Stimulated activated CD4-positive, alpha-beta T cell treated with anti-CD3 and anti-CD28 coated beads, Interleukin-2, amount 100 ng/mL, for 48 hours (primary cell): ENCODE measurements at places on chromosomes 5 and 9.

GRCh38 chr5:82424211-82424610 is 146.1 kb upstream of the RPS23 start:
- DNase-seq: no peak

GRCh38 chr5:34620185-34620584 is 35.9 kb upstream of the RAI14 start:
- no peak for DNase-seq

- no peak for DNase-seq
Measured at GRCh38 chr9:7780261-7780988, 19.2 kb downstream of the DMAC1 start.

- DNase-seq: no peak
Measured at GRCh38 chr5:126624534-126624933, 23.8 kb downstream of the PHAX start.

DNA sequence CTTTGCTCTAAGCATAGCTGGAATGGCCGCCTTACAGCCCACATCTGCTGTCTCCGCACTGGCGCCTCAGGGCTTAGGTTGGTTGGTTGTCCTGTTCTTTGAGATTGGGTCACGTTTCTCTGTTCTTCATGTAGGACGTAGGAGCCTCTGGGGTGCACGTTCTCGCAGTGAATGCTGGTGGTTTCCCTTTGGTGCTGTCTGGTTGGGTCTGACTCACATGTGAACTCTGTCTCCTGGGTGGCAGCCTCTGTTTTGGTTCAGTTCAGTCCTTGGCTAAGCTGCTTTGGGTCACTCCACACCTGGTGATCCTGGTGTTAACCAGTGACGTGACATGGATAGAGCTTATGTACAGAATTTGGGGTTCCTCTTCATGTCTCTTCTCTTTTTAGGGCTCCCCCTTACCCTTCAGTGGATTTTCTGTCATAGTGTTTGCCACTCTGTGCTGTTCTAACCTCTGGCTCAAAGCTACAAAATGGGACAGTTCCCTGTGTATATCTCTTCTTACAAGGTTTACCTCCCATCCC is 12.6 kb upstream of the LPCAT1 start:
- DNase-seq: peak; percentile 58

DNA sequence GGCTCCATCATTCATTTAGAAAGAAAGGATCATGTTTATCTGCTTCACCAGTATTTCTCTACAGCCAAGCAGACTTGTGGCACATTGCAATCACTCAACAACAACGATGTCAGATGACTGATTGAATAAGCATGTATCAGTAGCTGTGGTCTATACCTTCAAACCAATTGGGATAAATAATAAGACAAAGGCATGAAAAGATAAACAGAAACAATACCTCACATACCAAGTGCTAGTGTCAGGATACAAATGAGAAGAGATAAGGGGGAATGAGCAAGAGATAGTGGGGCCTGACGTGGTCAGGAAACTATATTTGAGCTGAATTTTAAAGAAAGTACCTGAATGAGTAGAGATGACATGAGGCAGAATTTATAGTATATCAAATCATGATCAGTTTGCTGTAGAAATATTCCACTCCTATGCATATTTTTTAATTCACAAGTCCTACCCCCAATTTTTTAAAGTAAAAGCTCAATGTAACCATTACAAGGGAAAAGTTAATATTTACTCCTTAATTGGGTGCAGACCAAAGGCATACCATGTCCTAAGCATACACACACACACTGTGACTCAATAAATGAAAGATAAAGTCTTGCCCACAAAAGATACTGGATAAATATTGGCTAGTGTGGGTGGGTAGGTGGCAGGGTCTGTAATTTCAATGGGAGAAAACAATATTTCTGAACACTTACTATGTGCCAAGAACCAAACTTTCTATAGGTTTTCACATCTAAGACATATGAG is 284.5 kb downstream of the SPOCK1 start:
- DNase-seq: no peak

- DNase-seq: no peak
Measured at GRCh38 chr5:119355244-119355638, 578 bp upstream of the TNFAIP8 start.

GRCh38 chr5:343461-344401 is 22.2 kb downstream of the AHRR start:
- DNase-seq: peak; percentile 37
